ENCODE measurements at places on chromosomes 5 and 9.

GRCh38 chr5:175821790-175822211 is 49.6 kb upstream of the CPLX2 start:
- peak; percentile 70 for DNase-seq

DNA sequence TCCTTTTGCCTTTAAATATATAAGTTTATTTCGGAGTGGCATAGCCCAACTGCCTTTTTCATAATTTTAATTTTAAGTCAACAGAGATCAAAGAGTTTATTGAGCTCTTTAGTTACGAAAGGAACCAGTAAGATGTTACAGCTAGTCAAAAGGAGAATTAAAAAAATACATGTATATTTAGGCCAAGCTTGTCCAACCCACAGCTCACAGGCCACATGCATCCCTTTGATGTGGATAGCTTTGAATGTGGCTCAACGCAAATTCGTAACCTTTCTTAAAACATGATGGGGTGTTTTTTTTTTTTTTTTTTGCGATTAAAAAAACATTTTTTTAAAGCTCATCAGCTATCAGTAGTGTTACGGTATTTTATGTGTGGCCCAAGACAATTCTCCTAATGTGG is 50.2 kb upstream of the IL31RA start:
- no peak for DNase-seq

DNA sequence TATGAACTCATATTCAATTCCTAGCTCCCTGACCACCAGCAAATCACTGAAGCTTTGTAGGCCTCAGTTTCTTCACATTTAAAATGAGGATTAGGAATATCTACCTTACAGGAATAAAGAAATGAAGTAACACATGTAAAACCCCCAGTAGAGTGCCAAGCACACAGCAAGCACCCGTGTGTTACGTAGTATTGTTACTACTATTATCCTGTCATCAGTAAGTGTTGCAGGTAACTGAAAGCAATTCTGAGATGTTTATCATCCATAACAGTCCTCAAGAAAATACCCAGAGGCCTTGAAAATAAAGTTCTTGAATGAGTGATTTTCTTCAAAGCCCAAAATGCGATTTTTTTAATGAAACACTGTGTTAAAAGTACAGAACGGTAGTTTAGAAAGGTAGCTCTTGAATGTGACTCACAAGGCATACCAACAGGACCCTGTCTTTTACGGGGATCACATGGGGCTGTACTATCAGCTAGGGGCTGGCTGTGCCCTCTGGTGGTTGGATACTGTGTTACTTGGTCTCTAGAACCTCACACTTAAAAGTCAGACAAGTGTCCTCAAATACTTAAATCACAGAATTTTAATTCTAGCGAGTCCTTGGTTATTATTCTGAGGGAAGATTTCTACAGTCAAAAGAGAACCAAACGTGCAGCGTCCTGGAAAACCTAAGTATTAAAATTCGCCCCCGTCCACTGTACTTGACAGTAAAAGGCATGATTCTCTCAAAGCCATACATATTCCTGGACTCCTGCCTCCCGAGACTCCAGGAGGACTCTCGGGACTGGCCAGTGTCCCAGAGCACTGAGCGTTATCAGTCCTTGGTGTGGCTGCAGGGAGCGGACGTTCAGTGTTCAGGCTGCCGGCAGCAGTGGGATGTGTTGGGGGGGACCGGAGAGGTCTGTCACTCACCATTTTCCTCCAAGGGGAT is 725 bp downstream of the NDUFB6 start:
- peak; percentile 23 for DNase-seq

DNA sequence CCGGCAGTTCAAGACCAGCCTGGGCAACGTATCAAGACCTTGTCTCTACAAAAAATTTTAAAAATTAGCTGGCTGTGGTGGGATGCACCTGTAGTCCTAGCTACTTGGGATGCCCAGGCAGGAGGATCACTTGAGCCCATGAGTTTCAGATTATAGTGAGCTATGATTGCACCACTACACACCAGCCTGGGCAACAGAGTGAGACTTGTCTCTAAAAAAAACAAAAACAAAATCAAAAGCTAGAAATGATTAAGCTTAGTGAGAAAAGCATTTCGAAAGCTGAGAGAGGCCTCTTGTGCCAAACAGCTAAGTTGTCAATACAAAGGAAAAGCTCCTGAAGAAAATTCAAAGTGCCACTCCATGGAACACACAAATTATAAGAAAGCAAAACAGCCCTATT is 4.8 kb downstream of the FAM151B start:
- no peak for DNase-seq

DNA sequence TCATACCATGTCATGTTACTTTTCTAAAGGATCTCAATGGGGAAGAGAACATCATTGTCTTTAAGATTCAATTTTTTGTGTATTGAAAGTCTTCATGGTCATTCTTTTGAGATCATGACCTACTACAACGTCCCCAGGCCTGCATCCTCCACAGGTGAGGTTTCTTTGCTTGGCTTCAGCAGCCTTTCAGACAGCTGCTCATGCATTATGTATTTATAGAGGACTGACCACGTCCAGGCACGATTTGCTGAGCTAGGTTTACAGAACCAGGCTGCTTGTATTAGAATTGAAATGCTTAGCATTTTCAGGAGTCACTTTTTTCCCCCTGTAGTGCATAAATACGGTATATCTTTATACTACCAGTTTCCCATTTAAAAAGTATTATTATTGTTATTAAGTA is 70.4 kb downstream of the LIX1 start:
- no peak for DNase-seq

DNA sequence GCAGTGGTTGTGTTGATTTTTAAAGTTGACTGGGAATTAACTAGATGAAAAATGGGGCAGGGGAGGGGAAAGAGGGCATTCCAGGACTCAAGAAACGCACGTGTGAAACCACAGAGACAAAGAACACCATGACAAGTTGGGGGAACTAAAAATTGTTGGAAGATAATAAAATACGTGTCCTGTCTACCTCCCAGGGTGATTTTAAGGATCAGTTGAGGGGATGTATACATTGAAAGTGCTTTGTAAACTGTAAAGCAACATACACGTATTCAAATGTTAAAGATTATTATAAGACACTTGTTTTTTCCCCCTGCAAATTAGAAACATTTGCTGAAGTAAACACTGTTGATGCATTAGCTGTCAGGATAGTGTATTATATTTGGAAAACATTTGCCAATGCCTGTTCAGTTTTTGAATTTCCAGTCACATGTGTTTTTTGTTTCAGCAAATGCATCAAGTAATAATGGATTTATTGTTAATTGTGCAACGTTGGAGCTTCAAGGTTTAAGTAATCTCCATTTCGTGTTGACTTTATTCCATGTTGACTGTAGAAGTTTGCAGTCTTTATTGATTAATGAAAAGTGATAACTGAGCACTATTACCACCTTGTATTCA is 412.7 kb downstream of the ACTL7B start:
- DNase-seq: no peak

DNA sequence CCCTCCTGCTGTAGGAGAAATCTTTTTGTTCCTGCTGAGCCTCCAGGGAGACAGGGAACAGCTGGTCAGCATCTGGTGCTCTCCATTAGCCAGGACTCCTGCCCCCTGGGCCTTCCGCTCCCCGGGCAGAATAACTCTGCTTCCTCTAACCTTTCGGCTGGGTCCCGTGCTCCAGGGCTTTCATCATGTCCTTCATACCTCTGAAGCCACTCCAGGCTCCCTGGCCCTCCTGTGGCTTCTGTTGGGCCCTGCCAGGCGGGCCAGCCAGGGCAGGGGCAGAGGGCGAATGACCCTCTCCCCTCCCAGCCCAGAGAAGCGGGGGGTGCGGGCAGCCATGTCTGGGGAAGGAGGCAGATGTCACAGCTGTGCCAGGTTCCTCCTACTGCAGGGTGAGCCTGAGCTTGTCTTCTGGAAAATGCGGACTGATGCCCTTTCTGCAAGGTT is 81.7 kb upstream of the LMX1B start:
- no peak for DNase-seq

- DNase-seq: no peak
These were observed 16.4 kb downstream of the RAB14 start for GRCh38 chr9:121185178-121185745.

- DNase-seq: no peak
These were observed 22.5 kb downstream of the POLR1E start for GRCh38 chr9:37508135-37508833.

GRCh38 chr5:10243660-10244240 is 5.9 kb downstream of the ATPSCKMT start:
- DNase-seq: no peak

GRCh38 chr5:97209343-97209742 is 26.3 kb upstream of the RIOK2 start:
- no peak for DNase-seq

- DNase-seq: peak; percentile 92
These were observed 15.8 kb downstream of the EXOC3 start for GRCh38 chr5:458547-459353.

- DNase-seq: no peak
These were observed at the start of gene INSL4 for GRCh38 chr9:5231212-5231611. Gene INSL4 (plus strand): TSS chr9:5231419. CDS start chr9:5231524, 105 bp downstream.

DNA sequence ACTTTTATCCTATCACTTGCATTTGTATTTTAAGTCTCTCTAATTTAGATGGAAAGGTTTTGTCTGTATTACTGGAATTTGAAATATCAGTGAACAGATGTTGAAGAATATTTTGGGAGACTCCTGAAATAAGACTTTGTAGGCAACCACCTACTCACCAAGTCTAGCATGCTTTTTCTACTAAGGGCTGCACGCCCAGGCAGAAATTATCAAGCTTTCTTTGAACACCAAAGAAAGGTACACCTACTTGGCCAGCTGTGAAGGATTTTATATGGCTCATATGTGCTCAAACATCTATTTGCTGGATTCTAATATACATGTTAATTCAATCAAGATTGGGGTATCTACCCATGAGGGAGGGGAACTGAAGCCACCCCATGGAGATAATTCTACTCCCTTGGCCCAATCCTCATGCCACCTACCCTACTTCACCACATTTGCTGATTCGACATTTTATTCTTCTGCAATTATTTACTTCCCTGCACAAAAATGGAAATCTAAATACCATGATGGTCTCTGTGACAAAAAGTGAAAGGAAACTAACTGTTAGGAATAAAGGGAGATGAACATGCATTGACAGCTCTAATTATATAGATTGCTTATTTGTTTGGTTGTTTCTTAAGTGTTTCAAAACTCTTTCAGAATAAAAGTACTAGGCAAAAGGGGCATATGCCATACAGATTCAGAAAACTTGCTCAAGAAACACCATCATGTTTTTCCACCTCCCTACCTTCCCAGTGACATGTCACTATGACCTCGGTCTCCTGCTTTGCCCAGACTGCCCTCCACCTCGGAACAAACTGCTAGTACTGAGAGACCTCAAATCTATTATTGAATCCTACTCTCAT is 895 bp upstream of the MYOT start:
- DNase-seq: no peak

GRCh38 chr9:89815061-89815902 is 210.5 kb downstream of the GADD45G start:
- DNase-seq: no peak

- peak; percentile 97 for DNase-seq
These were observed 18.8 kb downstream of the NANS start for GRCh38 chr9:98075332-98075805.

GRCh38 chr5:180381851-180382480 is 28.8 kb upstream of the GFPT2 start:
- no peak for DNase-seq

DNA sequence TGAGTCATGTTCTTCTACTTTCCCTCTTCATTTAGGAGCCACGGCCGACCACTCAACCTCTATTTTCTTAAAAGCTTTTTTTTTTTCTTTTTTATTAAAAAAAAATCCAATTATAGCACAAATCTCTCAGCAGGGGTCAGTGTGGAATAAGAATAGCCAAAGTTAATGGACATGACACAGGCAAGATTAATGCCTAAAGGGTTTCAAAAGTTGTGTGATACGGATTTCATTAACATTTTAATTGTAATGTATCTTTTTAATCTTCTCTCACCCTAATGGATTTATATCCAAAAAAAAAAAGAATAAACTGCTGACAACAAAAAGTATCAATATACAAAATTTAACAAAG is 5.4 kb downstream of the NACC2 start:
- no peak for DNase-seq

- DNase-seq: no peak
These were observed 4.6 kb upstream of the MYOZ3 start for GRCh38 chr5:150656191-150657132.

DNA sequence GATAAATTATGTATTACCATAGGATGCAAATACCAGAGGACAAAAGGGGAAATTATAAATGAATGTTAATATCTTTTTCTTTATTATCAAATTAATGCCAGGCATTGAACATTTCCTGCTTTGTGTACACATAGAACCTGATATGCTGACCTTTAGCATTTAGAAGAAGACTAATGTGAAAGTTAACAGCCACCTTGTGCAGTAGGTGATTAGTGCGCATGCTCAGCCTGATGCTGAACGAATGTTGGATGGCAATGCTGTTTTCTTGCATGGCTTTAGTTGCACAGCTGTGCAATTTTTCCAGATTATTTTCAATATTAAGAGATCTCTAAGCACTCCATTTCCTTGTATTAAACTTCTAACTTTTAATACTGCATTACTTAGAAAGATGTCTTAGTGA is 45.5 kb downstream of the CCNH start:
- no peak for DNase-seq

- DNase-seq: peak; percentile 15
These were observed 464.5 kb downstream of the ICE1 start for GRCh38 chr5:5886812-5887486.

DNA sequence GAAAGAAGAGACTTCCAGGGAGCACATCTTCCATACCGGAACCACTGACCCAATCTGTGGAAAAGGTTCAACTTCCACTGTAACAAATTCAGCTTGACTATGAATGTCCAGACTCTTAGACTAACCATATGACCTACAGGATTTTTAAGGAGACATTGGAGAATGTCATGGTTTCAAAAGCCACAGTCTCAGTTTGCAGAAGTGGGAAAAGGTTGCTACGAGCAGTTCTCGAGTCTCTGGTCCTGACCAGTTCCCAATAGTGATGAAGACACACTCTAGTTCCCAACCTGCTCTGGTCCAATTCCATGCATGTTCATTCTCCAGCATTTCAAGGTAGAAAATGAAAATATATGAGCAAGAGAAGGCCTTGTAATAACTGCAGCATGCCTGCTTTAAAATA is 158.0 kb downstream of the MAPKAP1 start:
- no peak for DNase-seq

- peak; percentile 38 for DNase-seq
These were observed 64.2 kb downstream of the GAPVD1 start for GRCh38 chr9:125325826-125326225.

DNA sequence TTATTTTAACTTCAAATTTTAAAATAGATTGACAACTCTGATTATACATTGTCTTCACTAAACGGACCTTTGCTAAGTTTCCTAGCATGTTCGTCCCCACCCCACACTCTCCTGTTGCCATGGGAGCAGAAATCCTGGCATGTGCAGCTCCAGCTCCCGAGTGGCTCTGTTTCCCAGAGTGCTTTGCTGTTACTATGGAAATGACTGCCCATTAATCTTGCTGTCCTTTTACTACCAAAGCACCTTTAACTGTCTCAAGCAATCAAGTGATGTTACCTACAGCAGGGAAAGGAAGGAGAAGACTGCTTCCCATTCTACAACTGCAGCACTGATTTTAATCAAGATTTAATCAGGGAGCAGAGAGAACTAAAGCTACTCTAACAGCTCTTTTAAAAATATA is 212.0 kb upstream of the KIF2A start:
- DNase-seq: peak; percentile 11
